Stimulated activated naive CD8-positive, alpha-beta T cell treated with anti-CD3 and anti-CD28 coated beads, Interleukin-15, amount 100 ng/mL, for 72 hours (primary cell): ENCODE measurements at places on chromosomes 2 and 18.

DNA sequence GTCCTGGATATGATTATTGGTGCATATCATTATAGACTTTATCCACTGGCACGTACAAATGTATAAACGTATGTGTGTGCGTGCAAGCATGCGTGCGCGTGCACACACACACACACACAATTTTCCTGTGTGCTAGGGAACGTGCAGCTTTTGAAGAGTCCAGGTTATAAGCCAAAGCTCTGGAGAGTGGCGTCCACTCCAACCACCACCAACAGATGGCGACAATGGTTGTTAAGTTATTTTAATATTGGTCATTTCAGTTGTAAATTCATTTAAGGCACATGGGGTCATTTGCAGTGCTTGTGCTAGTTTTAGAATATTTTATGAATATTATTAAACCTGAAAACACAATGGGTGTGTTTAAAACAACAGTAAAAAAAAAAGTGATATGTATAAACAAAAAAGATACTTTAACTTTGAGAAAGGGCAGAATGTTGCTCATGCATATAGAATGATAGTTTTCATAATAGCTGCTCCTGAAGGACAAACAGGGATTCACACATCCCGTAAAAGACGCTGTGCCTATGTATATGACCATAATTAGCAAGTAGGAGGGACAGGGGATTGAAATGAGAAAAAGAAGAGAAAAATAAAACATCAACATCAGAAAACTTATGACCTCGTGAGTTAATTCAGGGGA lies 124.2 kb upstream of the ITGB6 start:
- no peak for DNase-seq

DNA sequence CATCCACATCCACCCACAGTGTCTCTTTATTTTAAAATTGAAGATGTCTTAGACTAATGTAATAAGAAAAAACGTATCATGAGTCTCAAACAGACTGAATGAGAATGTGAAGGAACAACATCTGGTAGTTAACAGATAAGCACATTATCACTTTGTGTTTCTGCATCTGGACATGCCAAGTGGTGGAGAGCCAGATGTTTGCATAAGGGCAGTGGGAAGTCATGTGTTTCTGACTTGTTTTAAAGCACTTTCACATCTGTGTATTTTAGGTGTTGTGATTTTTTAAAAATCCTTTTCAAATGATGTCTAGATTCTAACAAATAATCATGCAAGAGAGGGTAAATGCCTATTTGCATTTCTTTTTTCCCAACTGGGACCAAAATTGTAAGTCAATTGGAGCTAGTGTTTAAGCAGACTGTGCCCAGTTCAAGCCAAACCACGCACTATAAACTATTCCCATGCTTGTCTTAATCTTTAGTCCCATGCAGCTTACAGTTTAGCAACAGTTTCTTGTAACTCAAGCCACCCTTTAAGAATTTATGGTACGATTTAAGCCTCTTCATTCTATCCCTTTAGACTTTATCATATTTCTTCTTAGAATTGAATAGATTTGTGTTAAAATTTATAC lies 272.7 kb upstream of the DOK6 start:
- DNase-seq = no peak

- no peak for DNase-seq
Observed at GRCh38 chr2:113156278-113157117, 17.3 kb upstream of the PSD4 start.

- DNase-seq = no peak
Observed at GRCh38 chr2:21748501-21748900, 624.7 kb downstream of the TDRD15 start.

DNA sequence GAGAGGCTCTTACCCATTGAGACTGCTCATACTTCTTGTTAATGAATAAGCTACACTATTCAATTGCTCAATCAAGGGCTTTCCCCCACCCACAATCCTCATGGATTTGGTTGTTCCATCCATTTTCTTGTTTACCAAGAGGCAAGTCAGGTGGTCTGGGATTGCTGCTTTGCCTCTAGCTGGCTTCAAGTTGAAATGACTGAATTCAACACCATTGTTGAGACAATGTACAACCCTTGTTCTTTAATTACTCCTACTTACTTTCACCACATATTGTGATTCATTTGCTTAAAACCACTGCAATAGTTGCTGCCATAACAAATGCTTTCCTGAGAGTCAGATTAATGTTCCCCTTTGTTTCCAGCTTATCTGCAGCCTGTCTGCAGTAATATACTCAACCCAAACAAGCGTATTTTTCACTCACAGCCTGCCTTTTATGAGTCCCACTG lies 532.2 kb downstream of the RIT2 start:
- DNase-seq = no peak

DNA sequence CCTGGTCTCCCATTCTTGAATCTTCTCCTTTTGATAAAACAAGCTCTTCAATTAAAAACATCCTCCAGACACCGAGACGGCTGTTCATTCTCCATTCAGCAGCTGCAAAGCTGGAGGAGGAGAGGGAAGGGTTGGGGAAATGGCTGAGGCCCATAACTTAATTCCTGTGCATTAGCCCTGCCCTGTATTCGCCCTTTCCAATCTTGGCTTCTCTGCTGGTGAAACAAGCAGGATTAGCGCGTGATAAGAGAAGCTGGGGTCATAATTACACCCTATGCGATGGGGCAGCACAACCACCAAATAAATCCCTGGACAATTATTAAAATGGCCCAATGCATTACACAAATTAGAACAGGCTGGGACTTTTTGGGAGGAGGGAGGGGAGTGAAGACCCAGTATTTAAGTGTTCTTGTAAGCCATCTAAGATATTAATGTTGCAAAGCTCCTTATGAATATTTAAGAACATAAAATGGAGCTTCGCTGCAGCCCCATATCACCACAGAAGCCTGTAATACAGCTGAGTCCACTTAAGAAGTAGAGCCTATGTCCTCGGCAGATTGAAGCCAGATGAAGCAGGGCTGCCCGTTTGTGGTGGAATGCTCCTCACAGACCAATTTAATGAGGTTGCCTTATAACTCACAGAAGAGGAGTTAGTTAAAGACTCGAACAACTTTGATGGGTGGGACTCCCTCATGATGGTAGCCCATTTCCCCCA lies 176.6 kb upstream of the SKOR2 start:
- no peak for DNase-seq
